ENCODE measurements at places on chromosomes 6 and 20. TPM values are rescaled to one million over a fixed set of nuclear protein-coding genes. Genes with fewer than 3 reads are reported as not detected.

The SMLR1 gene
- total RNA-seq = not detected

GRCh38 chr6:42525206-42525605 lies 38.6 kb upstream of the UBR2 start:
- no peak for DNase-seq

The POPDC3 gene
- 2.4 TPM for total RNA-seq

GRCh38 chr6:41286544-41287346 lies at the start of gene TREM1:
TSS of gene TREM1 (minus strand) at chr6:41286682. CDS start at chr6:41286655, 27 bp downstream.
- DNase-seq = no peak

The OPN5 gene
- total RNA-seq = not detected

DNA sequence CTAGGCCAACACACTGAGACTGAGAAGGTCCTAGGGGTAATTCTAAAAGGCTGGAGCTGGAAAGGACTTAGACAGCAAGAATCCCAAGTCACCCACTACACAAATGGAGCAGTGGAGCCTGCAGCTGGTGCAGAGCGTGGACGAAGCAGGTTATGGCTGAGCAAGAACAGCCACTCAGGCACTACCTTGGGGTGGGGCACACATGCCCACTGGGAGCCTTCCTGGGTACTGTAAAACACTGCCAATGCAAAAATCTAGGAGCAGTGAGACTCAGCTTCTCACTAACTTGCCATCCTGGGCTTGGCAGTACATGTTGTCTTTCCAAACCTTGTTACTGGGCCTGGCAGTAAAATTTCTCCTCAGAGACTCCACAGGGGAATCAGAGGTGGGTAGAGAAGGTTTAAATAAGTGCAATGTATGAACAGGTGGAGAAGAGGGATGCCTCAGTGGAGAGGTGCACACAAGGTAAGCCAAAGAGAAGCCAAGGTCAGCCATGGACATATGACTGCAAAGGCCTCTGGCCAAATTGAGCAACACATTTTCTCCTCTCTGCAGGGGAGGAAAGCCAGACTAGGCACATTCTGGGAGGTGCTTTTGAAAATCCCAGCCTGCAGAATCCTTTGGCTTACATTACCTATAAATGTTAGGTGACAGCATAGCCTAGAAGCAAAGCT lies 105.6 kb downstream of the TNFRSF21 start:
- DNase-seq = no peak
